ENCODE measurements at places on chromosomes 12 and 14.

DNA sequence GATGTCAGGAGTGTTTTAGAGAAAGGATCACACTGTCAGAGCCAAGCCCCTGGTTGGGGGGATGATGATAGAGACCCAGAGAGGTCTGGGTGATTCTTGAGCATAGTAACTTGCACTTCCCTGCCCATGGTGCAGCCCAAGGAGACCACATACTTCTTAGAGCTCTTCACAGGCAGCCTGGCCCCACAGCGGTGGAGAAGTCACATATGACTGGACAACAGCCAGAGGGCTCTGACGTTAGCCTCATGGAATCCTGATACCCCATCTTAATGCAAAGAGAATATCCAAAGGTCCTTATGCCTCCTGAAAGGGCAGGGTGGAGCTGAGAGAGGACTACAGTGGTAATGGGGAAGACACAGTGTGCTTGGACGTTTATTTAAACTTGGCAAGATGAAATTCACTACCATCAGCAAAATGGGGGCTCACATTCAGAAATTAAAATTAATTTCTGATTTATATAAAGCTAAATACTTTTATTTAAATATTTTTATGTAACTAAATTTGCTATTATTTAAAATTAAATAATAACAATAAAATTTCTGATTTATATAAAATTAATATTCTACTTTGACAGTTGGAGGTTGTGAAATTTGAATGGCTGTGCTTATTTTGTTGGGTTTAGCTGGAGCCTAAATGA is 131.3 kb downstream of the KTN1 start:
- no peak for DNase-seq

GRCh38 chr12:34402228-34402898 is 380.1 kb downstream of the ALG10 start:
- DNase-seq = no peak

DNA sequence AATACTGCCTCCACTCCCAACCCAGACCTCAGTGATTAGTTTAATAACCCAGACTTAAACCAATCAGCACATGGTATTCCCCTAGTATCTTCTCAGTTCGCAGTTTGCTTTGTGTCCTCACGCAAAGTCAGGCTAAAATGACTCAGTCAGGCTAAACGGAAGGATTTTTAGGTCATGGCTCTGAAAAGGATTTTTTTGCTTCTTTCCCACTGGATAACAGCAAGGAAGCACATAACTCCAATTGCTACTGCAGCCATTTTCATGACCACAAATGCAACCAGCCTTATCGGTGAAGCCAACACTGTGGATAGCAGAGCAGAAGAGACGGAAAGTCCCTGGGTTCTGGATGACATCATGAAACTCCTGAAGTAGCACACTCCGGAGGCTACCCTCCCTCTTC is 67.7 kb downstream of the ZC3H14 start:
- no peak for DNase-seq

DNA sequence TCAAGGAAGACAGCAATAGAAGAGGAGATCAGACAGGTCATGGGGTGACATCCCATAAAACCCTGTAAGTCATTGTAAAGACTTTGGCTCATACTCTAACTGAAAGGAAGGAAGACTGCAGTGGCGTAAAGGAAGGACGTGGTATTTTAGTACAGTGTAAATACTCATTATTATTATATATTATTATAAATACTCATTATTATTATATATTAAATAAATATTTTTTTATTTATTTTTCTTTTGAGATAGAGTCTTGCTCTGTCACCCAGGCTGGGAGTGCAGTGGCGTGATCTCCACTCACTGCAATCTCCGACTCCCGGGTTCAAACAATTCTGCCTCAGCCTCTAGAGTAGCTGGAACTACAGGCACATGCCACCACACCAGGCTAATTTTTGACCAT is 15.1 kb upstream of the LRP10 start:
- no peak for DNase-seq

GRCh38 chr12:42730291-42730690 is 140.7 kb upstream of the PRICKLE1 start:
- no peak for DNase-seq

GRCh38 chr12:67881565-67881964 is 107.7 kb upstream of the IFNG-AS1 start:
- no peak for DNase-seq

DNA sequence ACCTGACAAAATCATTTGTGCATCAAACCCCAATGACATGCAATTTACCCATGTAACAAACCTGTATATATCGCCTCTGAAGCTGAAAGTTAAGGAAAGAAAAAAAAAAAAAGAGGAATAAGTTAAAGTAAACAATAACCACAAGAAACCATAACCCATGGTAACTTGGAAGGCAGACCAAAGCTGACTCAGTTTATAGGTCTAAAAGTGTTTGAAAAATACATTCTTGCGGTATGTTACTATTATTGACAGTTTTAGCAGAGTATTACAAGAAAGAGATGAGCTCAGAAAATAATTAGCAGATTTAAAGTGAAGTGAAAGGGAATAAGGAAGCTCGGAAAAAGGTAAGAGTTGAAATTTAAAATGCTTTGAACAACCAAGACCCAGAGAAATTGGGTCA is 34.4 kb upstream of the MGAT4C start:
- no peak for DNase-seq

- no peak for DNase-seq
Observed at GRCh38 chr14:71060825-71061455, 153.7 kb downstream of the PCNX1 start.

DNA sequence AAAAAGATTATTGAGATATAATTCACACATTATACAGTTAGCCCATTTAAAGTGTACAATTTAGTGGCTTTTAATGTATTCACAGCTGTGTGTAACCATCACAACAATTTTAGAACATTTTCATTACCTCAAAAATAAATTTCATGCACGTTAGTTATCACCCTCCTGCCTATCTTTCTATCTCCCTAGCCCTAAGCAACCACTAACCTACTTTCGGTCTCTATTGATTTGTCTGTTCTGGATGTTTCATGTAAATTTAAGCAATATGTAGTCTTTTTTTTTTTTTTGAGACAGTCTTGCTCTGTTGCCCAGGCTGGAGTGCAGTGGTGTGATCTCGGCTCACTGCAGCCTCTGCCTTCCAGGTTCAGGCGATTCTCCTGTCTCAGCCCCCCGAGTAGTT is 439.4 kb downstream of the PCNX1 start:
- no peak for DNase-seq

DNA sequence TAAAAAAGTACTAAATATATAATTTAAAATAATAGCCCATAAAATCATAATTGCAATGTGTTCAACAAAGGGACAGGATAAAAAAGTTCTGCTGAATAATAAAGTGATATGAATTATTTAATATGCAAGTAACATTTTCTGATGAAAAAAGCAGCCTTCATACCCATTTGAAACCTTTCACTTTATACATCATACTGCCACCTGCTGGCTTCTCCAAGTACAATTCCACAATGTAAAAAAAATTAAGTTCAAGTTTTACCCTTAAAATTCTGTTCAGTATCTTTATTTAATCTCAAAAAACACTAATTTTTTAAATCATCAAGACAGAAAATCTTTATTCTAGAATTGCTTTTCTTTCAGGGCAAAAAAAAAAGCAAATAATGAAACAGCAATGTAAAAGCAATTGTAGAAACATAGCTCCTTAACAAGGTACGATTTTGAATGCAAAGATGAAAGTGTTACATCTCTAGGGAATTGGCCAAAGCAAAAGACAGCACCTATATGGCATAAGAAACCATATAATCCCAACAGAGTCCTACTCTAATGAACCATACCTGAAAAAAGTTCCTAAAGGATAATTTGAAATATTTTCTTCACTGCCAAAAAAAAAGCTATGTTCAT is 15.0 kb downstream of the MDM1 start:
- DNase-seq = peak; percentile 15

GRCh38 chr12:120221576-120221900 is 20.6 kb upstream of the RPLP0 start:
- no peak for DNase-seq

- no peak for DNase-seq
Observed at GRCh38 chr12:45601888-45602287, 127.6 kb upstream of the ARID2 start.

DNA sequence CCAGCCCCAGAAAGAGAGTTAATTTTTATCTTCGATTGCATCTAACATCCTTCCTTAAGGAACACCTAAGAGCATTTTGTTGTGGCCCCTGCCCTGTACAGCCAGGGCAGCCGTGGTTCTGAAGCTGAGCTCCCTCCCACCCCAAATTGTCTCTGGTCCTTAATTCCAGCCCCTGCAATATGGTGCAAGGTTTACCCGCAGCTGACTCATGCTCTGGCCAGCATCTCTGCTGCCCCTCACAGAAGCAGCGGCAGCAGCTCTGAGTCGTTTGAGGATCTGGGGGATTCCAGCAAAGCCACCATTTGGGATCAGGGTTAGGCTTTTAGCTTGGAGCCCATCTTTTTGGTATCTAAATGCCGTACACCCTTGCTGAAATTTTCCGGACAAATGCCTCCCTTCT is 3.3 kb downstream of the DLK1 start:
- DNase-seq = no peak

- no peak for DNase-seq
Observed at GRCh38 chr14:74979442-74980397, 23.0 kb upstream of the EIF2B2 start.

- DNase-seq = no peak
Observed at GRCh38 chr14:76583174-76583573, 178.1 kb upstream of the VASH1 start.

DNA sequence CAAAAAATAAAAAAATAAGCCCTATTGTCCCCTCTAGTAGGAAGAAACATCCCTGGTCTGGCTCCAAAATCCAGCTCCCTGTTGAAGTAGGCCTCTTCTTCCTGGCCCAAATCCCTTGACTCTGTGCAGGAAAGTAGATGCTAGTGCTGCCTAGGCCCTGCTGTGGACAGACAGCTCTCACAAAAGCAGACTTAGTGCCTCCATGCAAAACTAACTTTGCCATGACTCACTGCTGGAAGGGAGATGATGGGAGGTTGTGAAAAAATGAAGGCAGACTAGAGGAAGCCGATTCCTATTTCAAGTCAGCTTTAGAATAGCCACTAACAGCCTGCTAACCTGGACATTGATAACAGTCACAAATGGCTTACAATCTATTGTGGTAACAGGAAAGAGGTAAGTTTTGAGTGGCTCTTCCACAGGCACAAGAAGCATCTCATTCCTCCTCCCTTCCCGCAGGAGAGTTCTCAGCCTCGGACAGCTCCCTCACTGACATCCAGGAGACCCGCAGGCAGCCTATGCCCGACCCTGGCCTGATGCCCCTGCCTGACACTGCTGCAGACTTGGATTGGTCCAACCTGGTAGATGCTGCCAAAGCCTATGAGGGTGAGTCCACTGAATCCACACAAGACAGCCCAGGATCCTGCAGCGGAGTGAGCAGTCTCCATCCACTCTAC is 198.9 kb upstream of the RGS6 start:
- DNase-seq = no peak

DNA sequence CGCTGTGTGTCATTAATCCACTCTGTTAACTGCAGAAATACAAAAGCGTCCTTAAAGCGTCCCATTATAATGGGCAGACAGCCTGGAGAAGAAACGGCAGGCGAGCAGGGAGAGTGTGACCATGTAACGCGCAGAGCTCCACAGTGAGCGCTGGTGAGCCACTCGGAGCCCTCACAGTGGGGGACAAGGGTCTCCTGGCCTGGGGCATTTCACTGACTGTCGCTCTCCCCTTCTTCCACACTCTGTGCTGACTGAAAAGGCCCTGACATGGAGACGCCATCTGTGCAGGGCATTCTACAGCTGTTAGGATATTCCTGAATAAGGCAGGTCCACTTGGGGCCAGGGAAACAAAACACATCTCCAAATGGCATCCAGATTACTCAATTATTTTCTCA is 24.2 kb downstream of the CCDC92 start:
- DNase-seq = no peak

DNA sequence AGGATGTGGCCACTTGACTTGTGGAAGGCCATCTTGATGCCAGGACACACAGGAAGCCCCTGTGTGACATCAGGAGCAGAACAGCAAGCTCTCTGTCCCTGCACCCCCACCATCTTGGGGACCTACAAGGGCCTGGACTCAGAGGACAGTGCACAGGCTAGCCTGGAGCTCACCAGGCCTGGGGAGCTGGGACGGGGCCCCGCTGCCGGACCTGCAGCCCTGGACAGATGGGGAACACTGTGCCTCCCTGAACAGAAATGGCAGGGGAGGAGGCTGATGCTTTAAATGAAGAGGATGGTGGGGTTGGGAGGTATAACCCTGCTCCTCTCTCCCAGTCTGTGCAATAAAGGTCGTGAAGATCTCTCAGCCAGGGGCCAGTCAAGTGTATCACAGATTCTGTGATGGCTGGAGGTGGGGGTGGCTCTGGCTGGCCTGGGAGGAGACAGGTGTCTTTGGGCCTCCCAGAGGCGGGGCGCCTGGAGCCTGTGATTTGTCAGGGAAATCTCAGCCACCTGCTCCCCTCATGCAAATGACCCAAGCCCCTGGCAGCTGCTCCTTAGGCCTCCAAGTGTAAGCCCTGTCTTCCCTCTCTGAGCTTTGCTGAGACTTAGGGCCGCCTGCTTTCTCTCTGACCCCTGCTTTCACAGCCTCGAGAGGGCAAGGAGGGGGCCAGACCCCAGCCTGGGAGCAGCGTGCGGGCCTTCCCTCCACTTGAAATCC is 1.1 kb upstream of the GNB3 start:
- DNase-seq = no peak

- no peak for DNase-seq
Observed at GRCh38 chr14:68315081-68315480, 477.8 kb downstream of the ZFP36L1 start.

DNA sequence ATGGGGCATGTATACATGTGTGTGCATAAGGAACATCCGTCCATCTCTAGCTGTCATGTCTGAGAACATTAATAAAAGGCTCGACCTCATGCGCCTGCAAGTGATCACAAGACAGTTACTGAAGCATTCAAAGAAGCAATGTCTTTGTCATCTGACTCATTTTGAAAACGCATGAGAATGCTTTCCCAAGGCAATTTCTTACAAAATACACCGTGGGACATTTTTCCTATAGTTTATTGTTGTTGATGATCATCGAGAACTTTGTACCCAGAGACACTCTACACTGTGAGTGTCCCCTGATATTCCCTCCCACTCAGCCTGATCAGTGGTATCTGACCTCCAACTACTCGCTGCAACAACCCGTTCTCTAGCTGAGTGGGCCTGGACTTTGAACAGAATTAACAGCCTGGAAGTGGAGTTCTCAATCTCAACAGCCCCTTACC is 68.1 kb downstream of the ETV6 start:
- no peak for DNase-seq

DNA sequence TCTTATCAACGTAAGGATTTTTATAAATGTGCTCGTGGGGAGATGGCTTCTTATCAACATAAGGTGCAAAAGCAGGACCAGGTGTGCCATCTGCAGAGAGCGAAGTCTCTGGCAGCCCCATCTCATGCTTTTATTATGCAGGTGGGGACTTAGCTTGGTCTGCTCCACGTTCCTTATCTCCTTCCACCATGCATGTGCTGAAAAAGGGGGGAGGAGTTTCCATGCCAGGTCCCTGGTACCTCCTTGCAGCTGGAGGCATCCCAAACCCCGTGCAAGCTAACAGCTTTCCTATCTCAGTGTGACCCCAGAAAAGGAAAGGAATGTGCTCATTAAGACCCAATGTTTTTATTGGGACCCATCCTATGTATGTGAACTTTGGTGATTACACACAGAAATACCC is 608.5 kb downstream of the TMEM121 start:
- no peak for DNase-seq
